ENCODE measurements at places on chromosomes 6 and 20.

GRCh38 chr6:21064756-21065340, 528.7 kb upstream of the SOX4 start:
- DNase-seq = no peak

DNA sequence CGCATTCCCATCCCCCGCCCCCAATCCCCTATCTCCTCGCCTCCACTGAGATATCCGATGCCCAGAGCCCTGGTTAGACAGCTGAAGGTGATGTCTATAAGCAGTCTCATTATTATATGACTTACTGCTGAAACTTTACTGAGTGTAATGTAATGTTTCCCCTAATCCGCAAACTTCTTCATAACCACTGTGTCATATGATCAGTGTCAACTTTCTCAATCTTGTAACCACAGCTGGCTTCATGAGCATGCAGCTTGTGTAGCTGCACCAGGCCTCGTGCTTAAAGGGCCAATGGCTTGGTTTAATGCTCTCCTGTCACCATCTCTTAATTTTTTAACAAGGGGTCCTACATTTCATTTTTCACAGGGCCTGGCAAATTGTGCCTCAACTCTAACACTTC, 8.1 kb downstream of the ASIP start:
- no peak for DNase-seq

GRCh38 chr6:166910601-166911000, 45.7 kb downstream of the RNASET2 start:
- DNase-seq = no peak

GRCh38 chr6:130882370-130882769, 55.2 kb downstream of the SMLR1 start:
- DNase-seq = no peak

DNA sequence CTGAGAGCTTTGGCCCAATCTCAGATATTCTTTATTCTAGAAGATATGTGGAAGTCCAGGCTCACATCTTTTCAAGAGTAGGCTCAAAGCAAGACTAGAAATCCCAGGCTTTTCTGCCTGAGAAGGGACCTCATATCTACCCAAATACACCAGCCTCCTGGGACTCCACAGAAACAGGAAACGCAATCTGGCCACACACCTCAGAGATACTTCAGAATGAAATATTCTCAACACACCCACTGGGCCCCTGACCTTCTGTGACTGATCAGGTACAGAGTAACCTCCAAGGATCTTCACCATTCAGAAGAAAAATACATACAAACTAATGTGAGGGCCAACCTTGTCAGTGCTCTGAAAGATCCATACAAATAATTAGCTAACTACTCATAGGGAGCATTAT, 183.2 kb downstream of the HIVEP2 start:
- no peak for DNase-seq

GRCh38 chr6:167682546-167683027, 144.1 kb upstream of the AFDN start:
- DNase-seq = no peak

DNA sequence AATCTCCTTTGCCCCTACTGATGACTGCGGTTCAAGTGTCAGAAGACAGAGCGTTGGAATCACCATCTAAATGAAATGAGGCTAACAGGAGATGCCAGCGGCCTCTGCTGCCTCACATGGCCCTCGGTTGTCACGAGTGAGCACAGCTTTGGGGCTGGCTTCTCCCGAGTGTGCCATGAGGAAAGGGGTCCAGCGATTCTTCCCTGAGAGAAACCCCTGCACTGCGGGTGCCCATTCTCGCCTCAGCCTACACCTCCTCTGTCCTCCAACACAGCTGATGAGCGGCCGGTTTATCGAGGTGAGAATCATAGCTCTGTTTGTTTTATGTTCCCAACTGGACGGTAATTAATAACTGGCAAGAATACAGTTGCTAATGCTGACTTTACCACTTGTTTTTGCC, 144.7 kb upstream of the RPS6KA2 start:
- DNase-seq = no peak

GRCh38 chr6:38183856-38184584, 364.5 kb downstream of the ZFAND3 start:
- no peak for DNase-seq

GRCh38 chr6:131914967-131915751, 36.0 kb downstream of the CCN2 start:
- no peak for DNase-seq

- DNase-seq = no peak
Measured at GRCh38 chr20:57564951-57565642, 4.2 kb downstream of the PCK1 start.

DNA sequence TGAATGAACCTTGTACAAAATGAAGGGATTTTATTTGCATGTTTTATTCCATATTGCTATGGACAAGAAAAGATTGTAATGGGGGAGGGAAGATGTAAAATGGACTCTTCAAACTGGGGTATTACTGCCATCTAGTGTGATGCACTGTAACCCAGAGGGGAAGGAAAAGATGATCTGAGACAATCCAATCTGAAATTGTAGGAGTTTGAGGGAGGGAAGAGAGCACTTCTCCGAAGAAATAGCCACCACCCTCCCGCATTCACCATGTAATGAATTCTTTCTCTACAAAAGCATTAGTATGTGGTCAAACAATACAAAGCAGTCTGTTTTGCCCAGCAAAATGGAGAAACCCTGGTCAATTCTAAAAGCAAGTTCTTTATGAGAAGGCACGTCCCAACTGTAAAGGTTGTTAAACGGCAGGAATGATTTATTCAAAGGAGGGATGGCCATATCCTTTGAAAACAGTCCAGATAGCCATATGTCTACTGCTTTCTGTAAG, 679.5 kb upstream of the NRSN1 start:
- no peak for DNase-seq
